SK-N-DZ (cell line): ENCODE measurements at places on chromosomes 16 and 17.

DNA sequence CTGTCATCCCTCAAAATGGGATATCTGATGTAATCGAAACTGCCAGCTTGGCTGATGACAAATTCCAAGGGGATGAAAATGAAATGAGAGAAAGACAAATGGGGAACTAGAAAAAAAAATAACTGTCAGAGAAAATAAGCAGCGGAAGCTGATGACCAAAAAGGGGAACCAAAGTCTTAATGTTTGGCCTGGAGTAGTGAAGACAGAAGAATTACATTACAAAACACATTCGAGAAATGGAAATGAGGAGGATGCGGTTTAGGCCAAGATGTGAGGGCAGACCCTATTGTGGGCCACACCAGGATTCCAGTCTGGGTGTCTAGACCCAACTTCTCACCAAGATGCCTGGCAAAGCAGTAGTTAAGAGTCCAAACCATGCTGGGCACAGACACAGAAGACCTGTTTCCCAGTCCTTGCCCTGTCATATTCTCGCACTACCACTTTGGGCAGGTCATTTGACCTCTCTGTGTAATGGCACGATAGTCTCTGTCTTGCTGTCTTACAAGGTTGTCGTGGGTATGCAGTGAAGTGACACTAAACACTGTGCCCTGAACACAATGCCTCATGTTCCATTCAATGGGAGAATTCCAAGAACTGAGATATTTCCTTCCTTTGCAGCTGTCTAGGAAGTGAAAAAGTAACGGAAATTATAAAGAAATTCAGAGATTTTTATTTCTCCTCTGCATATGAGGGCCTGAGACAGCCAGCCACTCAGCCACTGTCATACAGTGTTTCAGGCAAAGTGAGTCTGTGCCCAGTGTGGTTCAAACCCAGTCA lies 12.3 kb upstream of the CCL2 start:
- DNase-seq: no peak

DNA sequence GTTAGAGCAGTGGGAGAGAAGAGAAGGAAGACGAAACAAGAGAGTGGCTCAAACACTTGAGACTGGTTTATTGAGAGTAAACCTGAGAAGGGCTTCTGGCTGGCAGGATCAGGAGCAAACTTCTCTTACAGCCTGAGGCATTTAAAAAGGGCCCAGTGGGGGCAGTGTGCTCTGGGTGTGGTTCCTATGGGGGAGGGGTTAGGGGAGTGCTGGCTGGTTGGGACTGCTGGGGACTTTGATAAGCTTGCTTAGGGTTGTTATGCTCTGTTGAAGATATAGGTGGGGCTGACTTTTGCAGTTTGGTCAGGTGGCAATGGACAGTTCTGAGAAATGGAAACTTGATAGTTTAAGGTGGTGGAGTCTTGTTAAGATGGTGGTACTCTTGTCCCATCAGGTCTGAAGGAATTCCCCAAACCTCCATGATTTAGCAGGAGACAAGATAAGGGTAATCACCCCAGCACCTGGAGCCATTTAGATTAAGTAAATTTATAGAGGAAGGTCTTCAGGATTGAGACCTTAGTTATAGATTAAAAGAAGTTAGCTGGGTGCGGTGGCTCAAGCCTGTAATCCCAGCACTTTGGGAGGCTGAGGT lies 79.3 kb downstream of the EMP2 start:
- DNase-seq: no peak

GRCh38 chr17:40791111-40791510 lies 8.6 kb downstream of the KRT28 start:
- DNase-seq: no peak

- no peak for DNase-seq
These were observed 4.8 kb downstream of the MLYCD start for GRCh38 chr16:83903751-83904150.

DNA sequence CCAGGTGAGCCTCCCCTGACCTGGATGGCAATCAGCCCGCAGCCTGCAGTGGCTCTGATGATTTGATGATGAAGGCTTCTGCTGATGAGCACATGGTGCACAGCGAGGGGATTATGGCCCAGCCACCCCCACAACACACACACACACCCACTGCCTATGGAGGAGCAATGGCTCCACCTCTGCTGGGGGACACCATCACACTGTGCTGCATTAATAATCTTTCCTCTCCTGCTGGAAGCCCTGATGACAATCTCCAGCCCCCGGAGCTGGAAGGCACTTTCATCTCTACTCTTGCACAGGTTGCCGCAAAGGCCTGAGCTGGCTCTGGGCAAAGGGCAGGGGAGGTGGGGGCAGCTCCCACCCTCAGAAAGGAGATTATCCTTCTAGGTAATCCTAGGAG lies 79.9 kb downstream of the PLXDC1 start:
- DNase-seq: no peak

GRCh38 chr17:55742272-55743102 lies 8.4 kb upstream of the PCTP start:
- no peak for DNase-seq

GRCh38 chr16:69935740-69936139 lies 15.4 kb upstream of the CLEC18A start:
- no peak for DNase-seq
